ENCODE measurements at places on chromosomes 4 and X.

DNA sequence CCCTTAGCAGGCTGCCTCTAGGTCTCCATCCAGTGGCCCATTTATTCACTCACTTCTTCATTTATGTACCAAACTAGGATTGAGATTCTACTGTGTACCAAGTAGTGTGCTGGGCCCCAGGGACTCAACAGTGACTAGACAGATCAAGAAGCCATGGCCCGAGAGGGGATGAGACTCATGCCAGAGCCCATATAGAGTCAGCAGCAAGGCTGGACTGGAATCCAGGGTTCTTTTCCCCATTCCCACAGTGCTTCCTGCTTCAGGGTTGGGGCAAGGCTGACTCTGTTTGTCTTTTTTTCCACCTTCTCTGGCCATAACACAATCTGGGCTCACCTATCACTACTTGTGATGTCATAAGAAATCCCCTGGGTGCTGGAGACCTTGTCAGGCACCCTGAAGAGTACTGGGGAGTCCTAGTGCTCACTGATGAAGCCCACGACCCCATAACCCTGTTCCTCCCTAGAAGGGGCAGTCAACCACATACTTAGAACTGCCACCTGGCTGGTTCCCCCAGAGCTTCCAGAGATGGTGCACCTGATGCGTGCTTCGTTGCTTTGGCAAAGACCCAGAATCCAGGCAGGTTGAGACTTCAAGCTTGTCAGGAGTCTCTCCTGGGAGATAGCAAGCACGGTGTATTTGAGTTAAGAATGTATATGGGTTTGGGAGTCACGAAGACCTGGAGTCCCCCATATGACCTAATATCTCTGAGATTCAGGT lies 6.2 kb downstream of the RTL5 start:
- no peak for DNase-seq

GRCh38 chr4:11436084-11436483 lies 7.4 kb upstream of the HS3ST1 start:
- DNase-seq = no peak

DNA sequence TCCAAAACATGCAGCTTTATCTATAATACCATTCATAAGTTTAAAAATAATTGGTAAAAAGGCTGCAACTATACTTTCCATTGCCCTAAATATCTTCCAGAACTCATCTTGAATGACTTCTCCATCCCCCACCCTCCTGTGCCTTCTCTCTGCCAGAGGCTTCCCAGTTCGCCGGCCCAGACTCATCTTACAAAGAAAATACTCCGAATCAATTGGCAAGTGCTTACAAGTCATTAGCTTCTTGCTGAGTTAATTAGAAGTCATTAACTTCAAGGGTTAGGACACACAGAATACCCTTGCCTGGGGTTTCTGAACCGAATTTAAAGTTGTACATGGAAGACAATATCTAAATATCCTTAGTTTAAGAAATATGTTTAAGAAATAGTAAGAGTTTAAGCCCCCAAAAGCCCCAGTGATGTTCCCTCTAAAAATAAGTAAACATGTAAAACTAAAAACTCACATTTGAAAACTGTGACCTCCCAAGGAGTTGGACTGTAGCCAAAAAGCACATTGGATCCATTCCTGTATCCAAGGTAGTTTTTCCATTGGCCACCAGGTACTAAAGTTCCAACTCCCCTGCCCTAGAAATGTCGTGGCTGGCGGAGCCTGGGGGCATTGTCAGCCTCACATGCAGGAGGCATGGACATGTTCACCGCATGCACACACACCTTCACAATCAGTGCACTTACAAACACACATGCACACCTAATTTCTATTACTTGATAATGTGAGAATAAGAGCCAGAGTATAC lies 535.2 kb upstream of the FAT1 start:
- no peak for DNase-seq

DNA sequence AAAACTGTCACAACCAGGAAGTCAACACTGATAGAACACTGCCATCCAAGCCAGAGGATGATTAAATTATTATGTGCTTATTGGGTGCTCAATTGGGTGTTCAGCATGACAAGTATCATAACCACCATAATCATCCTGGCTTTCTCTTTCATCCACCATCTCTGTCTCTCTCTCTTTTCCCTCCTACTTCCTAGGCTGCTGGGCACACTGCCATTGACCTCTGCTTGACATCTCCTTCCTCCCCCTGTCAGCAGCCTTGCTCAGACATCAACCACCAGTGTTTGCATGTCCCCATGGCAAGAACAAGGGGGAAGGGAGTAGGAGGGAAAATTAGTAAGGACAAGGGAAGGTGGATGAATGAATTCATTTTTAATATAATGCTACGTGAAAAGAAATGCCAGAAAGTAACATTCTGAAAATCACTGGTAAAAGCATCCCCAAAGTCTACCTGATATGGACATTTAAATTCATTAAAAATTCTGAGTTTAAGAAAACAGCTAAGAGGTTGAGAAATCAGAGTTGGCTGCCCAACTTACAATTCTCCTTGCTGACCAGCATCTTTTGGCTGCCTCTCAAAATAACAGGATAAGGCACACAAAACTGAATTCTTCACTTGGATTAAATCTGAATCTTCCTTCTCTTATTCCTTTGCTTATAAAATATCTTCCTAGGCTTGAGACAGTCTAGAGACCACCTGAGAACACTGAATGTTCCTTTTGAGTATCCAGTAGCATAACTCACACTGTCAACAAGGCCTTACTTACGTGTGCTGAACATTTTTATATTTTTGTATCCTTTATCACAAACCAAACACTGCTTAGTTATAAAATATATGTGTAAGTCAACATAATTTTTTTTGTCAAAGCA lies 48.5 kb downstream of the SNCA start:
- no peak for DNase-seq

- DNase-seq = no peak
These were observed 1015.8 kb upstream of the GRIA3 start for GRCh38 chrX:122168241-122168640.

DNA sequence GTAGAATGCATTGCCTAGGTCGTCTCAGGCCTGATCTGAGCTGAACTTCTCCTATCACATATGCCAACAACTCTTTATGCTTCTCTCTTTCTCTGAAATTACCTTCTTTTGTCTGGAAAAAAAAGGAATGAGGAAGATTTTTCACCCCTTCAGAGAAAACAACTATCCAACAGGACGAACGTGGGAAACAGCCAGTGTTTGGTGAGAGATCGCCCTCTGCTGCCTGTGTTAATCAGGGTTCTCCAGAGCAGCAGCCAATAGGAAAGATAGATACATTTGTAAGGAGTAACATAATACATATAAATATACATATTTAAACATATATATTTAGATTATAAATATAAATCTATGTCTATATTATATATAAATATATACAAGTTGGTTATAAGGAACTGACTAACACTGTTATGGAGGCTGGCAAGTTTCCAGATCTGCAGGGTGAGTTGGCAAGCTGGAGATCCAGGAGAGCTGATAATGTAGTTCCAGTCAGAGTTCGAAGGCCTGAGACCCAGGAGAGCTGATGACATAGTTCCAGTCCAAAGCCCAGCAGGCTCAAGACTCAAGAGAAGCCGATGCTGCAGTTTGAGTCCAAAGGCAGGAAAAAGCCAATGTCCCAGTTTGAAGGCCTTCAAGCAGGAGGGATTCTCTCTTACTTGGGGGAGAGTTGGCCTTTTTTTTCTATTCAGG lies 13.3 kb downstream of the CETN2 start:
- DNase-seq = no peak

- DNase-seq = no peak
These were observed 516.8 kb downstream of the CFAP47 start for GRCh38 chrX:36436361-36436760.

DNA sequence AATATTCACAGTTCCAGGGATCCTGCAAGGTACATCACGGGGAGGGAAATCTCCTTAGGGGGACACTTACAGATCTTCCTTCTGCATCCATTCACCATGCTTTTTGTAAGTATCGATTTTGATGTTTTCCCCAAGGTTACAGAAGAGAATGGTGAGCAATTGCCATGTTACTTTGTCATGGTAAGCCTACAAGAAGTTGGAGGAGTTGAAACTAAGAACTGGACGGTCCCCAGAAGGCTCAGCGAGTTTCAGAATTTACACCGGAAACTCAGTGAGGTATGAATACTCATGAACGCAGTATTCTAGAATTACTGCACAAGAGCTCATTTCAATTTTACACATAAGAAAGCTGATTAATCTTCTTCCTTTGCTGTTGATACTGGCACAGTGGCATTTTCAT lies 53.9 kb downstream of the LRP2BP start:
- DNase-seq = no peak

GRCh38 chrX:136080766-136081165 lies 66.6 kb upstream of the FHL1 start:
- DNase-seq = no peak

DNA sequence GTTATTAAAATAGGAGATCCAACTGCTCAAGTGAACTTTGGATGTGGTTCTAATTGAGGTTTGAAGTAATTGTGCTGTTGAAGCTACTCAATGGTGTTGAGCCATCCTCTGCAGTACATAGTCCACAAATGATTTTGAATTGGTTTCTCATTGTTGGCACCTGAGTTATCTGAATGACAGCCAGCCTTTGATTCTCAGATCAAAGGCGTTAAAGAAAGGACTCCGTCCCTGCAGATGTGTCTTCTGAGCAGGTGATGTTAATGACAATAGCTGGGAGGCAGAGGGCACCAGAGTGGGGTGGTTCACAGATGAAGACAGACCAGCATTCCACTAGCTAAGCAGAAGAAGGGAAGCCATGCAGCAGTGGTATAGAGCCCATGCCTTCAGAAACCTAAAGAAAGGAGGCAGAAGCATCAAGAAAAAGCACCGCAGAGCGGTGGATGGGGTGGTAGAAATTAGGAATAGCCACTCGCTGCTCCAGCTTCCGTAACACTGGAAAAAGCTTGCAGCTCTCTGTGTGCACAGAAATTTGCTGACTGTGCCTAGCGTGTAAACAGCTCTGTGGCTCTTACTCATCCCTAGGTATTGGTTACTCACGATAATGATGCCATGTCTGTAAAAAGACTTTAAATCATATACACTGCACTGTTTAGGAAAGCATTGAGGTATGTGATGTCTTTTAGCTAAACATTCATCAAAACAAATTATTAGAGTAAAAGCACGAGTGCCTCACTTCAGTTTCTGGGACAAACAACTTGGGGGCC lies 79.2 kb upstream of the CLCN4 start:
- no peak for DNase-seq

DNA sequence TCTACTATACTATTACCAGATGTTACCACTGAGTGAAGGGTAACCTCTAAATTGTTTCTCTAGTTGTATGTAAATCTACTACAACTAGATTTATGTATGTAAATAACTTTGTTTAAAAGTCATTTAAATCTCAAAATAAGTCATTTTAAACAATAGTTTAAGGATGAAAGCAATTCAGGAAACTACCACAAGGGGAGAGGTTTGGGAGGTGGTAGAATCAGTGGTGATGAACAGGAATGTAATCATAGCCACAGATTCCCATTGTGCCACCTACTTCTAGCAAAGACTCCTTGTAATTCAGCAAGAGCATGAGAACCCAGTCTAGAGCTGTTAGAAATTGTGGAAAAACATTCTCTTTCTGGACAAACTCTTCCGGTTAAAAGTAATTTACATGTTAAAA lies 234.6 kb downstream of the SLC7A11 start:
- DNase-seq = no peak

GRCh38 chr4:6687947-6688878 lies 5.5 kb upstream of the S100P start:
- DNase-seq = no peak

DNA sequence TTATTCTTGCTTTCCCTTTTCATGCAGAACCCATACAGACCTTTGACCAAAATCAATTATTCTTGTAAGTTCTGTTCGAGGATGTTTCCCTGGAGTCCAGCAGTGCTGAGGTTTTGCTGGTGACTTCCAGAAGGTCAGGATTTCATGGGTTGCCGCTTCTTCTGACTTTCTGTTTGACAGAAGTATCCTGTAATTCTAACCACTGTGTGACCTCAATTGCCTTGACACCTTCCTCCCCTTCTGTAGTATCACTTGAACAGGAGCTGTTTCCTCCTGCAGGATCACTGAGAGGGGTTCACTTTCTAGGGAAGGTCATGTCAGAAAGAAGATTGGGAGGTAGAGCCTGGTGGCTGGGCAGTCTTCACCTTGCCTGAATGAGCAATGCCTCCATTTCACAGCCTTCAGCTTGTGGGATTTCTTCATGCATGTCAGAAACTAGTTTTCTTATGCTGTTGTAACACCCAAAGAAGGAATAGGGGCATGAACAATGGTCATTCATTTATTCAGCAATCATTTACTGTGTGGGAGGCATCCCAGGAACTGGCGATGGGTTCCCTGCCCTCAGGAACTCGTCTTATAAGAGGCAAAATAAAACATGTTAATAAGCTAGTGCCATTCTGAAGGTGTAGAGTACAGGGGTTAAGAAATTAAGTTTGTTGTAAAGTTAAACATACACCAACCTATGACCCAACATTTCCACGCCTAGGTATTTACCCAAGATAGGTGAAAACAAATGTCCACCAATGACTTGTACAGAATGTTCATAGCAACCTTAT lies 205.9 kb downstream of the SOWAHB start:
- DNase-seq = no peak

DNA sequence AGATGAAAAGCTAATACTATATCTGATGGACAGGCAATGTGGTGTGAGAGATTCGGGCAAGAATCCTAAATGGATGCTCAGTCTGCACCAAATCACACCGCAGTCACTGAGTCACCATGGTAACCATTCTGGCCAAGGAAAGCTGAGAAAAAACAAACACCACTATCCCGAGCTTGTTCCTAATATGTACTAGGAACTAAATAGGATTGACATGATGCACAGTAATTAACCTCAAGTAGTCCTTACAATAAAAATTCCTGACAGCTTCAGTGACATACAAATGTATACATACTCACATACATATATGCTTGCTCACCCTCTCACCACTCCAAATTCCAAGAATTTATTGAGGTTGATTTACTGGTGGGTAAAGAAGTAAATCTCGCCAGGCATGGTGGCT lies 1.1 kb upstream of the RAB40A start:
- DNase-seq = no peak

GRCh38 chr4:174204164-174204831 lies 79.2 kb downstream of the FBXO8 start:
- no peak for DNase-seq

GRCh38 chr4:185346975-185347601 lies 48.6 kb downstream of the LRP2BP start:
- no peak for DNase-seq

GRCh38 chr4:67980512-67980911 lies 17.2 kb upstream of the TMPRSS11A start:
- DNase-seq = no peak

GRCh38 chrX:8037593-8038348 lies 110.6 kb upstream of the PNPLA4 start:
- no peak for DNase-seq

- DNase-seq = no peak
These were observed 802.0 kb downstream of the RPA4 start for GRCh38 chrX:97685753-97686152.

Measured in stimulated activated CD4-positive, alpha-beta T cell treated with anti-CD3 and anti-CD28 coated beads, TNF-alpha, amount 100 ng/mL, for 4 hours (primary cell).